NCI-H69 (cell line): ENCODE measurements at places on chromosomes 4 and X.

DNA sequence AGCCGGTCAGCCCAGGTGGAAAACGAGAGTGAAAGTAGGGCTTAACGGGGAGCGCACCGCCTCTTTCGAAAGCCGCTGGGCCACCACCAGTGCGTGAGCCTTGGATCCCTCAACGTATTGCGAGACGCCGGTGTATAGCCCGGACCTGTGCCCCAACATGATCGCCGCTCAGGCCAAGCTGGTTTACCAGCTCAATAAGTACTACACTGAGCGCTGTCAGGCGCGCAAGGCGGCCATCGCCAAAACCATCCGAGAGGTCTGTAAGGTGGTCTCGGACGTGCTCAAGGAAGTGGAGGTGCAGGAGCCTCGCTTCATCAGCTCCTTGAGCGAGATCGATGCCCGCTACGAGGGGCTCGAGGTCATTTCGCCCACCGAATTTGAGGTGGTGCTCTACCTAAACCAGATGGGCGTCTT lies 929 bp downstream of the MAB21L2 start:
- no peak for DNase-seq

- peak; percentile 86 for DNase-seq
These were observed 76.9 kb upstream of the SCOC start for GRCh38 chr4:140296335-140297220.

DNA sequence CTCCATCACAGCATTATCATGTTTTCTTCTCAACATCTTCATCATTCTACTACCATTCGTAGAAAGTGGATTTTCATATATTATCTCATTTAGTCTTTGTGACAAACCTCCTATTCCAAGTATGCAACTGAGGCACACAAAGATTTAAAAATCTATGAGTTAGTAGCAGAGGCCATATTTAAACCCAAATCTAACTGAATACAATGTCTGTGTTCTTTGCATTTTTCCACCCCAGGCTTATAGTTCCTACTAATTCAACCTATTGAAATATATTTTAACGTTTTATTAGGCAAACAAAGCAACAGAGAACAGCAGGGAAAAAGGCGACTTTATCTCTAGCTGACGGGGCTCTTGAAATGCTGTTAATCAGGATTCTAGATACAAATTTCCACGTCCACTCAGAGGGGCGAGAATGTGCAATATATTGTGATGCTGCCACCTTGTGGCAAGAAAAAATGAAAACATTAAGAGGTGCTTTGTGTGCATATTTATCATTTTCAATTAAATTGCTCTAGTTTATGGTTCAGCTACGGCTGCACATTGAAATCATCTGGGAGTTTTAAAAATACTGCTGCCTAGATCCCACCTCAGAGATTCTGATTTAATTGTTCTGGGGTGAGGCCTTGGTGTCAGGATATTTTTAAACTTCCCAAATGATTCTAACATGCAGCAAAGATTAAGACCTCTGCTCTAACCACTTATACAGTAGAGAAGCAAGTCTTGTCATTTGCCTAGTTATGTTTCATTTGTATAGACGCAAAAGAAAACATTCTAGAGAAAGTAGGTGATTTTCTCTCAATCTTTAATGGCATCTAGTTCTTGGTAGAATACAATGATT lies 315.9 kb downstream of the MAPK10 start:
- DNase-seq: peak; percentile 58

DNA sequence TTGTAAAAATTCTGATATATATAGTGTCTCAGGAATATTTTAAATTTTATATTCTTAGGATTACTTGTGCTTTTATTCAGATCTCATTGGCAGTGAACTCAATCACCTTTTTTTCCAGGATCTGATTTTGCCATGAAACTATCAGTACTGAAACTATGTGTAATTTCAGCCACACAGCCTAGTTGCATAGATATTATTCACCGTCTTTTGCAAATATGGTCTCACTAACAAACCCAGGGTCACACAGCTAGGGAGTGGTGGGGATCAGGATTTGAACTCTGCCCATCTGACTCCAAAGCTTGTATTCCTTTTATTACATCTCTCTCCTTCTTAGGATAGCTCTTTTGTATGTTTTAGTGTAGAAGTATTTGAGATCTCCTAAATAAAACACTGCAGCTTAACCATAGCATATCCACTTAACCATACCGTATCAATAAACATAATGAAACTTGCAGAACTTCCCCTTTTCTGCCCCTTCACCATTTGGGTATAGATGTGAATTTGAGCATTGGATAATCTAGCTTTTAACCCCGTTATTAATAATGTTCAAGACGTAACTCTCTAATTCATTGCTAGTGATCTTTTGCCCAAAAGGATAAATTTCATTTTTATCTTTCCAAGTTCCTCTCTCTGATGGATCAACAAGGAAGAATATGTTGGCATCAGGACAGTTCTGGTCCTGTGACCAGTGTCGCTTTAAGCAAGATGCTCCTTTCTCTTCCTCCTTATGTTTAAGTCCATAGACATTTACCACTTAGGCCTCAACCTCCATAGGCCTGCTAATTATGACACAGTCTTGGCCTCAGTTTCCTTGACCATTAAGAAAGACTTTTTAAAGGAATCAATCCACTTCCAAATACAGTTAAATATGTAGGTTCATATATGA lies 74.6 kb downstream of the RAPGEF2 start:
- no peak for DNase-seq

DNA sequence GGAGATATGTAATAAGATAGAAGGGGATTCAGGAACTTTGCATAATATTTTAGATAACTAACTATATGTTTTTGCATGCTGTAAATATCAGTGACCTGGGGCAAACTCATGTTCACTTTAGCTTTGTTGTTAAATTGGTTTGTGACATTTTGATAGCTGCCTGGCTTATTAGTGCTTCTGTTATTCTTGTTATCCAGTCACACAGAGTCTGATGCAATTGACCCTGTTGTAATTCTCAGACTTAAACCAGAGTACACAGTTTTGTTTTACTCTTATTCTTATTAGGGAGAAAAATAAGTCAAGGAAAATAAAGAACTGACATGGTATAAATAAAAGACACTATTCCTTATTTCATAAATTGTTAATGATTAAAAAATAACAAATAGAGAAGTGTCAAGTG lies 516.7 kb upstream of the SLIT2 start:
- no peak for DNase-seq

GRCh38 chrX:46587753-46588171 lies 14.2 kb downstream of the CHST7 start:
- no peak for DNase-seq

DNA sequence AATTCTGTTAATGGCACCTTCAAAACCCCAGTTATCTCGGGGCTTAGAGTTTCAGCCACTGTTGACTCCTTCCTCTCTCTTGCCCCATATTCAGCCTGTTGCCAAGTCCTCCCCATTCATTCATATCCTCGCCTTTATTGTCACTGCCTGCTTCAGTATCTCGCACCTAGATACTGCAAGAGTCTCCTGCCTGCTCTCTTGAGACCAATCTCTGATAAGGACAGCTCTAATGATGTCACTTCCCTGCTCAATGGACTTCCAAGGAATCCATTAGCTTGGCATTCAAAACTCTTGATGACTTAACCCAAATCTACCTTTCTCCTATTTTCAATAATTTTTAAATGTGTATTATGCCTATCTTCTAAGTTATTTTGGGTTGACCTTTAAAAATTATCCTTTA lies 1.1 kb upstream of the UBE2A start:
- no peak for DNase-seq

DNA sequence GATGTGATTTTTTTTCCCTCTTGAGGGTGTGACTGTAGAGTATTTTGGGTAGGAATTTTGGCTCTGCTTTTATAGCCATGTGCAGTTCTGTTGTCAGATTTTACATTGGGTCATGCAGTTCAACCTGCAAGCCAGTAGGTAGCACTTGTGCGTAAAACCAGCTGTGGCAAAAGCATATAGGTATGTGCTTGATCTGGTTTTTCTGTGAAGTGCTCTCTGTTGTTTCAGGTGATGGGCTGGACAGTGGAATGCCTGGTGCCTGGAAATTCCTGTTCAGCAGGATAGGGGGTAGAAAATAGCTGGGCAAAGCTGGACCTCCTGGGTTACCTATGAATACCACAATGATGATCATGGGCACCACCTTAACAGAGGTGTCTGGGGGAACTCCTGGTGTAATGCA lies 584.2 kb upstream of the PCDH10 start:
- DNase-seq: peak; percentile 4

DNA sequence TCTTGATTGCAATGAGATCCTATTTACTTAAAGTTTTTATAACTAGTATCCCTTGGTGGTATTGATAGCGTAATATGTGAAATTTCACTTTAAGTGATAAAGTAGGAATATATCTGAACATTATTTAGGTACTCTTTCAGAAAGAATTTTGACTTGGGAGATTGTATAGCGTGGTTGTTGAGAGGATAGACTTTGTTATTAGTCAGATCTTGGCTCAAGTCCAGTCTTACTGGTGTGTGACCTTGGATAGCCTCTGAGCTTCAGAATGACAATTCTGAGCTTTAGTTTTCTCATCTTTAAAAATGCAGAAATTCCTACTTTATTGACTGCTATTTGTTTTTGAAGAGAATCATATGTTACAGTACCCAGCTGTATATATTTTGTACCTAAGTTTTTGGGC lies 32.6 kb downstream of the DCK start:
- no peak for DNase-seq

GRCh38 chr4:125891597-125892258 lies 577.0 kb downstream of the FAT4 start:
- DNase-seq: no peak

DNA sequence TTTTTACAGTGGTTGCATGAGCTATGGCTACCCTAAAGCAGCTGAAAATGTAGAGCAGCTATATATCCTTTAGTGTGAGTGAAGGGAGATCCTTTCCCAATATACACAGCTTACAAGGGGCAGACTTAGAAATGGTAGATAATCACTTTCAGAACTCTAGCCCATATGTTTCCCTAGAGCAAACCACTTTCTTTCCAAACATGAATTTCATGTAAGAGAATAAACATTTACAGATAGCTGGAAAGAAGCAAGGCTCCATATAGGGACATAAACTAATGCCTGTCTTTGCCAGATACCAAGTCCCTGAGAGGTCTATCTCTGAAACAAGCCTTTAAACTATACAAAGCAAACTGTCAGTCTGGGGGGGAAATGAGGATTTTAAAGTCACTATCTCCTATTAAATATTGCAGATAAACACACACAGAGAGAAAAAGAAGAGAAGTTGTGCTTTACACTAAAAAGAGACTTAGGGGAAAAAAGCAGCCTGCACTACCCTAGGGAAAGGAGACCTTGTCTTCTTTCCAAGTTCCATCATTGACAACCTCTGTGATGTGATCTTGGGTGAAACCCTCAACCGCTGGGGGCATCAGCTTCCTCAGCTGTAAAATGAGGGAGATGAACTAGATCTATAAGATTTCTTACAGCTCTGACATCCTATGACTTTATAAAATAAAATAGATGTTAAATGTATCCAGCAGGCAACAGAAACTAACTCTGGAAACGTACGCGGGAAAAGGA lies 73.6 kb downstream of the TMEM156 start:
- no peak for DNase-seq

GRCh38 chrX:19827088-19827487 lies 60.3 kb downstream of the SH3KBP1 start:
- DNase-seq: no peak

GRCh38 chr4:86961116-86961515 lies 26.3 kb downstream of the AFF1 start:
- no peak for DNase-seq
